LHCN-M2 (cell line): ENCODE measurements at places on chromosomes 2 and 18. TPM values are rescaled to one million over a fixed set of nuclear protein-coding genes. Genes with fewer than 3 reads are reported as not detected.

Gene SERPINB7
- 7.2 and 12.6 TPM in 2 replicates for total RNA-seq

Gene CDK5R2
- total RNA-seq: 0.17 and 0.38 TPM in 2 replicates

Gene MDH1B
- total RNA-seq: 0.86 and 2.5 TPM in 2 replicates

Gene C1QL2
- not detected in 2 replicates for total RNA-seq

Gene MRO
- not detected in 2 replicates for total RNA-seq

Gene ABCG5
- not detected in 2 replicates for total RNA-seq

Gene MARCHF4
- 1.9 and 2.7 TPM in 2 replicates for total RNA-seq

Gene SIX3
- total RNA-seq: not detected in 2 replicates

Gene CNRIP1
- total RNA-seq: 31.6 and 36.4 TPM in 2 replicates

Gene NCKAP5
- total RNA-seq: 0.40 and 0.58 TPM in 2 replicates

Gene MYL12B
- total RNA-seq: 378 and 399 TPM in 2 replicates

Gene ABCG8
- total RNA-seq: not detected in 2 replicates

Gene CACNB4
- total RNA-seq: 0.11 and 0.32 TPM in 2 replicates

Gene POTEJ
- total RNA-seq: not detected in 2 replicates

Gene SERPINB13
- not detected in 2 replicates for total RNA-seq

Gene TP53I3
- 101 and 119 TPM in 2 replicates for total RNA-seq

Gene DES
- total RNA-seq: 863 and 1,551 TPM in 2 replicates

Gene MAT2A
- total RNA-seq: 420 and 517 TPM in 2 replicates

Gene IL36RN
- total RNA-seq: not detected in 2 replicates

Gene PHLPP1
- 8.5 and 9.6 TPM in 2 replicates for total RNA-seq

Gene TANC1
- 9.3 and 12.4 TPM in 2 replicates for total RNA-seq

Gene SKOR2
- not detected in 2 replicates for total RNA-seq

Gene SMC6
- total RNA-seq: 25.8 and 30.4 TPM in 2 replicates

Gene SNED1
- 35.5 and 53.1 TPM in 2 replicates for total RNA-seq

Gene GKN2
- total RNA-seq: not detected in 2 replicates

Gene KCNS3
- total RNA-seq: 1.1 and 3.4 TPM in 2 replicates

Gene BCS1L
- total RNA-seq: 38.3 and 50.6 TPM in 2 replicates

Gene TAF4B
- 2.4 and 2.7 TPM in 2 replicates for total RNA-seq

Gene MAP3K19
- total RNA-seq: not detected in 2 replicates

Gene NEU4
- total RNA-seq: not detected in 2 replicates

Gene PPP4R3B
- 36.8 and 42.7 TPM in 2 replicates for total RNA-seq

Gene DNAJC5G
- not detected in 2 replicates for total RNA-seq

Gene ALPP
- not detected in 2 replicates for total RNA-seq

Gene RAB6D
- total RNA-seq: 0.06 TPM in 1 of 2 replicates, not detected in the other

Gene GREB1
- total RNA-seq: 0.38 and 0.57 TPM in 2 replicates

Gene PLCL1
- total RNA-seq: 0.06 TPM in 1 of 2 replicates, not detected in the other

Gene TNFRSF11A
- 0.06 TPM in 2 replicates for total RNA-seq

Gene AFG3L2
- 49.9 and 50.7 TPM in 2 replicates for total RNA-seq

Gene PIGN
- 22.4 and 30.5 TPM in 2 replicates for total RNA-seq

Gene REL
- total RNA-seq: 2.8 and 3.2 TPM in 2 replicates

Gene EFR3B
- total RNA-seq: 0.34 and 0.51 TPM in 2 replicates

Gene KCNG2
- total RNA-seq: 0.06 and 0.13 TPM in 2 replicates
